ENCODE measurements at places on chromosomes 12 and 14.

DNA sequence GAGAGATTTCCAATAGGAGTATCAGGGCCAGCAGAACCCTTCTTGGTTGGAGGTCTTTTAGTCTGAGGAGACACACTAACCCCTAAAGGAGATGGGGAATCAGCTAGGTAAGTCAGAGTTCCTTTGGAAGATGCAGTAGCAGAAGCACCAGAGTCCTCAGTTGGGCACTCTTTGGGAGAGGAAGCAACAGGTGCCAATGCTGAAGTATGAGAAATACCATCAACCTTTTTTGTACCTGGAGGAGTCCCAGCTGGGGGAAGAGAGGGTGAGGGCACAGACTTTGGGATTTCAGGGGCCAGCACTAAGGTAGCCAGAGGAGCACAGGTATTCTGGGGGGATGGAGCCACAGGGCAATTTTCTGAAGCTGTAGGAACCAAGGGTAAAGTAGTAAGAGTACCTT is 6.0 kb downstream of the NACA start:
- DNase-seq = no peak

DNA sequence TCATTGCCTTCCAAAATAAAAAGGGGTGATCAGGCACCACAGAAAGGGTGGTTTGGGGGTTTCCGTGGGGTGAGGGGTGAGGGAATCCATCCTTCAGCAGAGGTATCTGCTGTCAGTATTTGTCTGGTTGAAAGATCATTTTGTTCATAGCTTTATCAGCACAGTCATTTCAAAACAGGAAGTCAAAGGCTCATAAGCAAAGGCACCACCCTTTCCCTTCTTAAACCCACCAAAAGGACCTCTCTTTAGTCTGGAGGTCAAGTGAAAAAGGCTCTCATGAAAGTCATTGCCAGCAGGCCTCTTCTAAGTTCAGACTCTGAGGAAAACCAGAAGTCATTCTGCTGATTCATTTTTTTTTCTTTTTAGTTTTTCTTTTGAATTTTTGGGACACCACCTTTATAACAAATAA is 6.2 kb downstream of the CHST11 start:
- DNase-seq = no peak

GRCh38 chr12:78269620-78270019 is 438.9 kb downstream of the NAV3 start:
- DNase-seq = no peak

DNA sequence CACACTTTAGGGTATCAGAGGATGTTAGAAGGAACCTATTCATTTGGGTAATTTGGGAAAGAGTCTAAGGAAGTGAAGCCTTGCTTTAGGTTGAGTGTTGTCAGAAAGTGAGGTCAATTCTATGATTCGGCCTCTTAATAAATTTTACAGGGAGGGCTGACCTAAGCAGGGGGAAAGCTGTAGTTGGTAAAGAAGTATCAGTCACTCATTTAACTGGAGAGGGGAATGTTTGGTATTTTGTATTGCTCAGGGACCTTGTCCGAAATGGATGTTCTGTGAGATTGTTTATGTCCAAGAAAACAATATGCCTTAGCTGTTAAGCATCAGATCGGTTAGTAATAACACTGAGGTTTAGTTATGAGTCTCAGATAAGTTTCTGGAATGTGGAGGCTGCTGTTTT is 7.3 kb downstream of the CAND1 start:
- DNase-seq = no peak

DNA sequence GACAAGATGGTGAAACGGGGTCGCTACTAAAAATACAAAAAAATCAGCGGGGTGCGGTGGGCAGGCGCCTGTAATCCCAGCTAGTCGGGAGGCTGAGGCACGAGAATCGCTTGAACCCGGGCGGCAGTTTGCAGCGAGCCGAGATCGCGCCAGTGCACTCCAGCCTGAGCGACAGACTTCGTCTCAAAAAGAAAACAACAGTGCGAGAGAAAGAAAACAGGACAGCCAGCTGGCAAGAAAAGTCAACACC is 633 bp upstream of the RNU4-2 start:
- no peak for DNase-seq

- no peak for DNase-seq
These were observed 75.9 kb downstream of the BBS10 start for GRCh38 chr12:76272287-76272686.

DNA sequence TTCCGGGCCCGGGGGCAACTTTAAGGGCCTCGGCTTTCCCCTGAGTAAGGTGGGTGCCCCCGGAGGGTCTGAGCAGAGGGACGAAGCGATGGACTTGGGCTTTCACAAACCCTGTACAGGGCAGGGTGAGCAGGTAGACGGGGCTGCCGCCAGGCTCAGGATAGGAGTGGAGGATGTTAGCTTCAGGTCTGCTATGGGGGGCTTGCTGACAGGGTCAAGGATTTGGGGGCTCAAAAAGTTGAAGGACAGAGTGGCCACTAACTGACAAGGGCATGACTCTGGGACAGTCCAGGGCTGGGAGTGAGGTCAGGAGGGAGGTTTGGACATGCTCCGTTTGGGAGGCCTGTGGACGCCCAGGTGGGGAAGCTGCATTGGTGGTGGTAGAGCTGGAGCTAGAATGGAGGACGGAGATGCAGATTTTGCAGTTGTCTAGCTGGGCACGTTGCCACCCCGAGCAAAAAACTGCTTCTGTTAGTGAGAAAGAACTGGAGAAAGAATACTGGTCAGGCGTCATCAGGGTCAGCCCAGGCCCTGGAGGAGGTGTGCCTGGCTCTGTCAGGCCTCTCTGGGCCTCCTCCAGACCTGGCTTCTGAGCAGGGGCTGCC is 113.3 kb downstream of the ADGRD1 start:
- DNase-seq = no peak
